ENCODE measurements at places on chromosomes 2 and 18. TPM values are rescaled to one million over a fixed set of nuclear protein-coding genes. Genes with fewer than 3 reads are reported as not detected.

- DNase-seq, result no peak
Measured at GRCh38 chr2:181396256-181397123, 60.7 kb upstream of the ITGA4 start.

- no peak for DNase-seq
Measured at GRCh38 chr2:138507267-138507666, 5.7 kb downstream of the SPOPL start.

GRCh38 chr18:49456794-49457193 lies 3.7 kb downstream of the DYM start:
- DNase-seq, result no peak

DNA sequence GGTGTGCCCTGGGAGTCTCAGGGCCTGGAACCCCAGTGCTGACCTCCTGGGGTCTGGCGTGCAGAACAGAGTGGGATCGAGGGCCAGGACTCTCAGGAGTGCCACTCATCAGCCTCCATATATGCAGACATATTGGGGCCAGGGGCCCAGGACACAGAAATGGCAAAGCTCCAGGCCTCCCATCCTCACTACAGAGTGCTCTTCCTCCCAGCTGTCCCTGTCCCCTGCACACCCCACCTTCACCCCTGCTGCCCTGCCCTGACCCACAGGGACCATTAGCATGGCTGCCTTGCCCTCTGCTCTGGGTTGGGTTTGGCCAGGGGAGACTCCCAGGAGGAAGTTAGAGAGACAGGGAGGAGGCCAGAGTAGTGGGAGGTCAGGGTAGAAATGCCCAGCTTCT lies 2.8 kb downstream of the TEX51 start:
- no peak for DNase-seq

DNA sequence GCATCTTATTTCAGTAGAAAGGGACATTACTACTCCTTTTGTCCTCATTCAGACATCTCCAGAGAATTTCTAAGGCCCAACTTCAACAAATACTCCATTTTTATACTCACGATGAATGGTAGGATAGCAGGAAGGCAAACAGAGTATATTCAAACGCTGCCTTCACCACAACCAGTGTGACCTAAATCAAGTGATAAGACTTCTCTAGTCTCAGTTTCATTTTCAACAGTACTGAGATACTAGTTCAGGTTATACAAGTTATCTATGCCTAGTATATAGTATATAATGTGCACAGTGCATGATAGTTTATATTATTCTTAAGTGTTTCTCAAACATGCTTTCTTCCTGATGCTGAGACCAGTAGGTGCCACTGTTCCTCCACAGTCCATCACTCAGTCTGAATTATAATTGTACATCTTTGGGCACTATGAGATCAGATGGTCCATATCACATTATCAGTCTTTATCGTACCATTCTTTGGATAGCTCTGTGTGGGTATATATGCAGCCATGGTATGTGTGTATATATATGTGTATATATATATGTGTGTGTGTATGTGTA lies 66.3 kb upstream of the RPE start:
- DNase-seq, result no peak

- DNase-seq, result no peak
Measured at GRCh38 chr2:134572314-134573084, 146.3 kb downstream of the TMEM163 start.

GRCh38 chr2:211070547-211070946 lies 514.1 kb downstream of the CPS1 start:
- DNase-seq, result no peak

DNA sequence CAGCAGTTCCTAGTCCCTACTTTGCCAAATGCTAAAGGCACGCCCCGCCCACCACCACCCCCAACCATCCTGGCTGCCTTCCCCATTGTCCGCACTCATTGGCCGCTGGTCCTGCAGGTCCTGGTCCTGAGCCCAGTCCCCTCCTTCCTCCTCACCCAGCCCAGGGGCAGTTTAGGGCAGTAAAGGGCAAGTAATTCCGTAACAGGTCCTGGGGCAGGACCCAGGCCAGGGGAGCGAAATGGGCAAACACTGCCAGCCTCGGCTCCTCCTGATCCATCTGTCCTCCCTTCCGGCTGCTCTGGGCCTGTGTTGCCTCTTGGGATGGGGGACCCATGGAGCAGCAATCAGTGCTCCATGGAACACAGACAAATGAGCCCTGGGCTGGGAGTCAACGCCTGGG lies 6.1 kb downstream of the ADCY3 start:
- no peak for DNase-seq

- DNase-seq, result no peak
Measured at GRCh38 chr2:58135861-58136260, 89.3 kb downstream of the VRK2 start.

DNA sequence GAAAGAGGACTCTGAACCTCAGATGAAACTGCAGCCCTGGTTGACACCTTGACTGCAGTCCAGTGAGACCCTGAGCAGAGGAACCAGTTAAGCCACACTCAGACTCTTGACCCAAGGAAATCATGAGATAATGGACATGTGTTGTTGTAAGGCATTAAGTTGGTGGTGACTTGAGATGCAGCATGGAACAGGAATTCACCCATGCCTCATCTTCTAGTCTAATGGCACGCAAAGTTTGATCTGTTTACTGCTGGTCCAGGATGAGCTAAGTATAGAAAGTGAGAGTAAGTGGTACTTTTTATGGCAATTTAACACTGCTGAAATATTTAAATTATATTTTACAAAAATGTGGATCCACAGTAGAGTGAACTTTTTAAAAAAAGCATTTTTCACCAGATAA lies 51.3 kb upstream of the LTBP1 start:
- DNase-seq, result no peak

GRCh38 chr2:52805901-52806410 lies 961.6 kb upstream of the CHAC2 start:
- no peak for DNase-seq

GRCh38 chr2:68925295-68925896 lies 27.3 kb downstream of the GKN2 start:
- DNase-seq, result peak; percentile 74

DNA sequence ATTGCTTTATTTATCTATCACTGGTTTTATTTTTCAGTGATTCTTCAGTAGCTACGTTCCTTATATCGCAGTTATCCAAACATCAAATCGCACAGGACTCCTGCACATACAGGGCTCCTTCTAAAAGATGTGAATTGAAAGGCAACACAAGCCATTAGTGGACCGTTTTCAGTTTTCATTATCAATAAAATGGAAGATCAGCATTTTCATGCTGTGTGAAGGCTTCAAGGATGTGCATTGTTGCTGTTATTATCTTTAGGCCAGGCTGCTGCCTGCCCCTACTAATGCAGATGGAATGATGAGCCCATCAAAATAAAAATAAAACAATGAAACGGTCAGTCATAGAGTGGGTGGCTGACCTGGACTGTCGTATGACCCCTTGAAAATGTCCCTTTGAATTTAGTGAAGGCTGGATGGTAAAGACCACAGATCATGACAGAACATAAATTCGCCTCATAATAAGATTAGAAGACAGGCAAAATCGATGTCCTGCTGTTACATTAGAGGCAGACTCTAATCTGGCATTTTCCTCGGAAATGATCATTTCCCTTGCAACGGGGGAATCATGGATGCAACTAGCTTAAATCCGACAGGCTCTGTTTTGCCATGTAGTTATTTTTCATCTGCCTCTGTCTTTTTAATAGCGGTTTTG lies 32.9 kb downstream of the ITGB6 start:
- no peak for DNase-seq

- no peak for DNase-seq
Measured at GRCh38 chr2:68375582-68375981, 10.5 kb downstream of the PLEK start.

GRCh38 chr2:188449561-188449960 lies 157.9 kb downstream of the GULP1 start:
- DNase-seq, result no peak

DNA sequence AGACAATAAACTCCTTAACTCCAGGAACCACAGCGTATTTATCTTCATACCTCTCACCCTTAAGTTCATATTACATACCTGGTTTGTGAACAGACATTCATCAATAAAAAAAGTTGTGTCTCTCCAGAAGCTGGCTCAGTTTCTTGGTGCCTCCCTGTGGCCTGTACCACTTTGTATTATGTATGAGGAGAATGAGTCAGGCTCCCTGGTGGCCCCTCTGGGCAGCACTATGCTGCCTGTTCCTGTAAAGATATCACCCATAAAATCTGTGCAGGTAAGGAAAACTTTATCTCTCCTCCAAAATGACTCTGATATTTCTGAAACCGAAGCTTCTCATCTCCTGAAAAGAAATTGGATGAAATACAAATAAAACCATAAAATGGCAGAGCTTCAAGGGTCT lies 198.4 kb upstream of the NT5C1B start:
- no peak for DNase-seq

DNA sequence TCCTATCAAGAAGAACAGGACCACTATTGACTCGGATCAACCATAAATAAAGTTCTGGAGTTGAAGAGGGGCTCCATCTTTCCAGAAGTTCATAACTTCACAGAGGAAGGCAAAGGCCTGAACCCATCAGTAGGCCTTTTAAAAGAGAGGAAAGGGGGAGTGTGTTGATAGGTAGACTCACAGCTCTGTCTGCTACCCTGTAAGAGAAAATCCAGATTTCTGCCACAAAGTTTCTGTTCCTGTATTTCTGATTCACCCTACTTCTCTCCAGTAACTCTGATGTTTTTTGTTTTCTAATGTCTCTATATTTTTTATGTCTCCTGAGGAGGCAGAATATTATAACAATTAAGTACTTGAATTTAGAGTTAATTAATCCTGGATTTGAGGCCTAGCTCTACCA lies 564.0 kb downstream of the TNS1 start:
- DNase-seq, result no peak

DNA sequence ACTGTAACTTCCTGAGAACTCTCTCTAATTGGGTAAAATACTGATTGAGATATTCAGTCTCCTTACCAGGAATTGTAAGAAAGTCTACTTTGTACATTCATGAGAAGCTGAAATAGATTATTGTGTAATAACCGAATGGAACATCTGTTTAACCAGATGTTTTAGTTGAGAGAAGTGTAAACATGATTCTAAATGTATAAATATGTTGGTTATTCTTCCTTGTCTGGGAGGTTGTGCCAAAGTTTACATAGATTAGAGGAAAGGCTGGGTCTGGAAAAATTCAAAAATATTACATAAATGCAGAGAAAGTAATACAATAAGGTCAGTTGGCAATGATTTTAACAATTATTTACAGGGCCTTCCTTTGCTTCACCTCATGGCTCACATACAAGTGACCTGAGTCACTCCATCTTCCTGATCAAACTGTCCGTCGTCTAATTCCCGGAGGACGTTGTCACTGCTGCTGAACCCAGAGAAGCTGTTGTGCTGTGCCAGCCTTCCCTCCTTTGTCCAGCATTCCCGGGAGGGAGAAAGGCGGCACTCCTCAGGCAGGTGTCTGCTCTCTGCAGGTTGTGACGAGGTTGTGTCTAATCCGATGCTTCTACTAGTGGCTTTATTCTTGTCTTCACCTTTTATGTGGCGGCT lies 55.9 kb downstream of the MOB4 start:
- DNase-seq, result no peak

DNA sequence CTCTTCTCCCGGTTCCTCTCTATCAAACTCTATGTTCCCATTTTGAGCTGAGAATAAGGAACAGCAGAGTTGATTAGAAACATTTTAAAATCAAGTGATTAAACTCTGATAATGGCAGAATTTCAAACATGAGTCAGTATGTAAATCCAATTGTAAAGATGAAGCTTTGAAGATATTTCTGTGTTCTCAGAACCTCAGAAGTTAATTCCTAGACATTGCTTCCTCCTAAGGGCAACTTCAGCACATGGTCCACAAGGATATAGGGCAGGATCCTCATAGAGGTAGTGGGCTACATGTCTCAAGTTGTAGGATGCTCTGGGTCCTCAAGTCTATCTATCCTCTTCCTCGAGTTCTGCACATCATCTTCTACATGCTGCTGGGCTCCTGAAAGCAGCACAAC lies 46.3 kb downstream of the QPCT start:
- DNase-seq, result no peak

DNA sequence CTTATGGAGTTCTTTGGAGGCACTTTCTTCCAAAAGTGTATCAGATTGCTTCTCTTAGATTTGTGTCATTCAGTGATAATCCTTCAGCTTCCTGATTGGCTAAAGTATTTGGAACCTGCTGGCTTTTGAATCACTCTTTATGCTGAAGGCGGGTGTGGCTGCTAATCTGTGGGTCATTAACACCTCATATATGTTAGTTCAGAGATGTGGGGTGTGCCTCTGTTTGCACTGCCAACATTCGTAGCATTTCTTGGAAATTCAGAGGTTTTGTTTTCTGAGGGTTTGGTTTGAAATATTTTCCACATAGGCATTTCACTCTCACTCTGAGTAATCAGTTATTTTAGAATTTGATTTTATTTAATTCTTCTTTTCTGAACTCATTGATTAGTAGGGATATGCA lies 1604.4 kb upstream of the ACVR2A start:
- no peak for DNase-seq

GRCh38 chr2:202193305-202193704 lies 45.1 kb downstream of the SUMO1 start:
- no peak for DNase-seq

DNA sequence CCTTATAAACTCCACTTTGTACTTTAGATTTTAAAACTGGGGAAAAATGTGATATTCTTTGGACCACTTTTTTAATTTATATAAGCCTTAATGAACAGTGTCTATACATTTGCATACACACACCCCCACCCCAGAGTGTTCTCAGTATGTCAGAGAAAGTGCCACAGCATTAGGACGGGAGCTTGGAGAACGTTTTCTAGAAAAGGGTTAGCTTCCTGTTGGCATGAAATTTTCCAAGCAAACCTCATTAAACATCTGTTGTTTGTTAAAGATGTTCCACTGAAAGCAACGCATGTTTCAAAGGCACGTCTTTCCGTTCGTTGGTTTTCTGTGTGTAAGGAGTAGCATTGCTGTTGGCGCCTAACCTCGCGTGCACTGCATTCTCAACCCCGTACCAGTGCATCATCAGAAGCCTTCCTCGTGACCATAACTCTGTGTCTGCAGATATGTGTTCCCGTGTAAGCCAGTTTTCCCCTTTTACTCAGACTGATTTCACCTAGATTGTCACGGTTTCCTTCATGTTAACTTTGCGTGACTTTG lies 228.5 kb downstream of the ALPK2 start:
- peak; percentile 28 for DNase-seq

- DNase-seq, result no peak
Measured at GRCh38 chr2:99545066-99545465, 55.2 kb upstream of the REV1 start.

GRCh38 chr2:159285433-159285832 lies 1.1 kb downstream of the WDSUB1 start:
- DNase-seq, result no peak

- DNase-seq, result no peak
Measured at GRCh38 chr2:148161909-148162435, 141.1 kb downstream of the MBD5 start.

GRCh38 chr2:85795331-85796045 lies 41.7 kb downstream of the ATOH8 start:
- DNase-seq, result no peak

The TUBA3E gene
- total RNA-seq, result not detected

The CERKL gene
- not detected for total RNA-seq

The FRZB gene
- not detected for total RNA-seq

The TBR1 gene
- not detected for total RNA-seq

The HEATR5B gene
- 21.8 TPM for total RNA-seq

The NEU2 gene
- not detected for total RNA-seq

The PTPRM gene
- total RNA-seq, result 10.5 TPM

The CHRNG gene
- total RNA-seq, result not detected

The TSPYL6 gene
- total RNA-seq, result not detected

The HNMT gene
- not detected for total RNA-seq

The C2orf78 gene
- total RNA-seq, result not detected

Data from activated CD4-positive, alpha-beta T cell treated with anti-CD3 and anti-CD28 coated beads, Interleukin-2, amount 10 ng/mL, durations not matched to agents 7 days and 5 days (primary cell).